Cortex of kidney (tissue), 1 donor: ENCODE measurements at places on chromosomes 11 and 22.

- no peak for DNase-seq
These were observed 40.0 kb upstream of the RTL6 start for GRCh38 chr22:44538051-44538450.

- no peak for DNase-seq
These were observed 4.3 kb upstream of the BAIAP2L2 start for GRCh38 chr22:38114484-38115398.

- DNase-seq, result no peak
These were observed 40.9 kb downstream of the SHISAL1 start for GRCh38 chr22:44271732-44272400.

- no peak for DNase-seq
These were observed 633.8 kb downstream of the DLG2 start for GRCh38 chr11:84993386-84993785.

DNA sequence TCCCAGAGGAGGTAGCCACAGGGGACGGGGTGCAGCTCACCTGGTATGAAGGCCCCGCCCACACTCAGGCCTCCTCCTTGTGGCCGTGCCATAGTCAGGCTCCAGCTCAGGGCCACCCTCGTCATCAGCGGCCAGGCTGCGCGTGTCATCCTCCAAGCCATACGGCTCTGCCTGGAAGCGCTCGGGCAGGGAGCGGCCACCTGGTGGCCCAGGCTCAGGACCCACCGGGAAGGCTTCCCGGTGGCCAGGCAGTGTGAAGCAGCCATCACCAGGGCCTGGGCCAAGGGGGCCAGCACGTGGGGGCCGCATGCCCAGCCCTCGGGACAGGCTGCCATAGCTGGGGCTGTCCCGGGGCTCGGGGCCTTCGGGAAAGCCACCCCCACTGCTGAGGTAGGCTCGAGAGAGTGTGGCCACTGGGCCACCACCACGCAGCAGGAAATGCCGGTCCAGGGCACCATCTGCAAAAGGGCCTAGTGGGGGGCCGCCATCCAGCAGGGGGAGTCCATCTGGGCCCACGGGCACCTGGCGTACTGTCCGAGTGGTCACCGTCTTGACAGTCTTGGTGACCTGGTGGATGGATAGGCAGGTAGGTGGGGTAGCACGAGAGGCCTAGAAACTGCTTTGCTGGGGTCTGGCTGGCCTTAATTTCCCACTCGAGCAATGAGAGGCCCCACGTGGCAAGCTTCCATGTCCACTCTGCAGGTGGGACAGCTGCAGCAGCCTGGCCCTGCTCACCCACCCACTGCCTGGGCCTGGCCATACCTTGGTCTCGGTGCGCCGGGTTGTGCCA lies 35.3 kb downstream of the ARVCF start:
- DNase-seq, result no peak

DNA sequence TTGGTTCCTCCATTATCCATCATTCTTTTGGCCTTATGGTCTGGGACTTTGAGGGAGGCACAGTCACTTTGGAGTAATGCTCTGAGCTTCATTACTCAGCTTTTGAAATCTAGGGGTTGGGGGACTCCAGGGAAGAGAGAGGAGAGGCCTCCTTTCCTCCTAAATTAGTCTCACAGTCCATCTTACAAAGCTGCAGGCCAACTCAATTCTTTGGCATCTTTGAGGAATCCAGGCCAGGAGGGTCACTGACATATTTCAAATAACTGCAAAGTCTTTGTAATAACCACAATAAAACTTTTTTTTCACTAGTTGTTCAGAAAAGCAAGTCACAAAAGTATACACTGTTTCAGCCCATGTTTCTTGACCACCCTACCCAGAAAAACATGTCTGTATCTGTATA lies 73.3 kb upstream of the FAR1 start:
- no peak for DNase-seq

DNA sequence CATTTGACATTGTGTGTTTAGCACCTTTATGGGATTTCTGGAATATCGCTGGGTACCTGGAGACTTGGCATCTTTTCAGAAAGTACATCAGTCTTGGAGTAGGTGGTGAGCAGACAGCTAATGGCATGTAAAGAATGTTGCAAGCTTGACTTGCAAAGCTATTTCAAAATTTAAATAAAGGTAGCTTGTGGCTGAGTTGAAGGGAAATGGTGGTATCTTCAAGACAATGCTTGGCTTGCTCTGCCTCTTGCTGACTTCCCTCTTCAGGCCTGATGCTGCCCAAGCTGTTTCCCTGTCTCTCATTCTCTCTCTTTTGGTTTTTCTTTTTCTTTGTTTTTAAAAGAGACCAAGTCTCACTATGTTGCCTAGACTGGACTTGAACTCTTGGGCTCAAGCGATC lies 13.2 kb downstream of the ZNRF3 start:
- no peak for DNase-seq

- DNase-seq, result no peak
These were observed 570.6 kb upstream of the LARGE1 start for GRCh38 chr22:34490886-34491285.

DNA sequence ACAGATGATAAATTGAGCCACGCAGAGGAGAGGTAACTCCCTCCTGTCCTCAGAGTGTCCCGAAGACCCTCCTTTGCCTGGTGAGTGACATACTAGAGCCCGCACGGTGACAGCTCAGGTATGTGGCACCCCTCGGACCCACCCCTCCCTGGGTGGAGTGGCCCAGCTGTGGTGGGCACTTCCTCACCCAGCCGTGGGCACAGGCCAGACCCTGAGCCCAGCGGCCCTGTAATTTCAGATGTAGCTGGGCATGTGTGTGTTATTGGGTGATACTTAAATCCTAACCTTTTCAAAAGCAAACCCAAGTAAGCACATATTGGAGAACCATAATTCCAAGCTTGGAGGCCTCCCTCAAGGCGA lies 93.2 kb downstream of the WNT7B start:
- DNase-seq, result no peak

- no peak for DNase-seq
These were observed 17.1 kb upstream of the GNAZ start for GRCh38 chr22:23053051-23053707.

DNA sequence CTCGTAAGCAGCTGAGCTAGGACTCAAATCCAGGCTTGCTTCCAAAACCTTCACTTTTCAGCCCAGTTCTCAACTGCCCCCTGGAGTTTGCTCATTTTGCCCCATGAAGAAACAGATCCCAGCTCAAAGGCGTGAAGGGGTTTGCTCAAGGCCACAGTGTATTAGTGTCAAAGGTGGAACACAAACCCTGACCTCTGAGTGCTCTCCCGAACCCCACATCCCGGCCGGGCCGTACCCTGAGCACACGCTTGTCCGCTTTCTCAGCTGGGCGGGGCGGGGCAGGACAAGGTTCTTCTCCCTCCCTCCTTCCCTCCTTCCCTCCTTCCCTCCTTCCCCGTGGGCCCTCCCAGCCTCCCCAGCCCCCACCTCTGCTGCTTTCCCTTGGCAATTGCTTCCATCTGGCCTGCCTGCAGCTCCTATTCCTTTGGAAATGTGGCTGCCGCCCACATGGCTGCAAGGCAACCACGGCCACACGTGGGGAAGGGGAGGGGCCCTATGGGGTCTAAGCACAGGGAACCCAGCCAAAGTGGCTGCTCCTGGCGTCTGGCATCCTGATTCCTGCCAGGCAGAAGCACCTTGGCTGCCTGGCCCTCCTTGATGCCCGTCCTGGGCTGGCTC lies 4.1 kb downstream of the ST3GAL4 start:
- no peak for DNase-seq

- DNase-seq, result no peak
These were observed 22.0 kb upstream of the TFIP11 start for GRCh38 chr22:26534171-26534855.

GRCh38 chr11:110966131-110966530 lies 253.9 kb upstream of the ARHGAP20 start:
- no peak for DNase-seq

DNA sequence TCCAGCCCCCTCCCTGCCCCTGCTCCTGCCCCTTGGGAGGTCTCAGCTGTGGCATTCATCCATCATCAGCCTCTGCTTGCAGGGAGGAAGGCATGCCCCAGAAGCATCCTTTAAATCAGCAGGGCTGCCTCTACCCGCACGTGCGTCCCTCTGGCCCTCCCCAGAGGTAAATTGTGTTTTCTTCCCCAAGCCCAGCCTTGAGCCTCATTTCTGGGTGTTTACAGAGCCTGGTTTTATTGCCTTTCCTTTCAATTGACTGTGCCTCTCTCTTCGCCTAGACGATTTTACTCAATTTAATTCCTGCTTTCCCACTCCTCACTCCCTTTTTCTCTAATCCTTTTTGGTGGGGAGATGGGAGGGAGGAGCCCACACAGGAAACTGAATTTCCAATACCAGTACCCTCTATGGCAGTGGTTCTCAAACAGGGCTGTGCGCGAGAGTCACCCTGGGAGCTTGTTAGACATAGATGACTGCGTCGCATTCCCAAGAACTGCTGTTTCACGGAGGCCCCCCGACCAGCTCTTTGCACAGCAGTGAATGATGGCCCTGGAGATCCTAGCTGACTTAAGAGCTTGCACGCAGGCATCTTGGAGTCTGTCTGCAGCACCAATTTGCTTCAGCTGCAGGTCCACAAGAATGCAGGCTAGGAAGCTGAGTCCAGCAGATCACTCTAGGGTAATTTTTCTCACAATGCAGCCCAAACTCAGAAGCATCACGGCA lies 15.1 kb upstream of the OAF start:
- DNase-seq, result no peak

DNA sequence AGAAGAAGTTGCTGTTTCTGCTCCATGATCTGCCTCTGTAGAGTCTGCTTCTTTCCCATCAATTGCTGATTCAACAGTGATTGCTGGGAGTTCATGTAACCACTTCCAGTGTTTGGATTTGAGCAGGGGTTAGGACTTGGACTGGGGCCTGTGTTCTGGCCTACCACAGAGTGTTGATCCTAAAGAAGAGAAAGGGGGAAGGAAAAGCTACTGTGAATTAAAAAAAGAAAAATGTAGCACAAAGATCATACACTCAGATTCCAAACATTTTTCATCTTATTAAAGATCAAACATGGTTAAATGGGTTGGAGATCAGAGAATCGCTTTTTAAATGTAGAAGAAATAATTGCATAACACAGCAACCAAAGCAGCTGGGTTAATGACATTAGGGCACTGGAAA lies 67.6 kb upstream of the MTMR2 start:
- DNase-seq, result no peak

DNA sequence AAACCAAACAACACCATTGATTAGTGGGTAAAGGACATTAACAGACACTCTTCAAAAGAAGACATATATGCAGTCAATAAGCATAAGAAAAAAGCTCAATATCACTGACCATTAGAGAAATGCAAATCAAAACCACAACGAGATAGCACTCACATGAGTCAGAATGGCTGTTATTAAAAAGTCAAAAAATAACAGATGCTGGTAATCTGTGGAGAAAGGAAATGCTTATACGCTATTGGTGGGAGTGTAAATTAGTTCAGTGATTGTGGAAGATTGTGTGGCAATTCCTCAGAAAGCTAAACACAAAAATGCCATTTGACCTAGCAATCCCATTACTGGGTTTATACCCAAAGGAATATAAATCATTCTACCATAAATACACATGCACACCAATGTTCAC lies 182.6 kb downstream of the TRPC6 start:
- DNase-seq, result no peak

DNA sequence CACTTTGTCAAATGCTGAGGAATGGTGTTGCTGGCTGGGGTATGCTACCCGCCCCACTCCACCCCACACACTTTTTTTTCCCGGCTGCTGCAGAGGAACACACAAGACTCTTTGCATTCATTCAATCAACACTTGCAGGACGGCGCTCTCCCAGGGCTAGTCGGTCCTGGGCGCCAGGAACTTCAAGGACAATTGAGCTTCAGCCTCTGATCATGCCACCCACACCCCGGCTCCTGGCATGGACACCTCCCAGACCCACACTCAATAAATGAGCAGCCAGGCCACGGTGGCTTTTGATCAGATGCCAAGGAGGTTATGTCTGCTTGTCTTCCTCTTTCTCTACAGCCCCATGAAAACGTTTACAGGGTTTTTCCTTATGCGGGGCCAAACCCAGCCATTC lies 19.8 kb downstream of the TPST2 start:
- no peak for DNase-seq

DNA sequence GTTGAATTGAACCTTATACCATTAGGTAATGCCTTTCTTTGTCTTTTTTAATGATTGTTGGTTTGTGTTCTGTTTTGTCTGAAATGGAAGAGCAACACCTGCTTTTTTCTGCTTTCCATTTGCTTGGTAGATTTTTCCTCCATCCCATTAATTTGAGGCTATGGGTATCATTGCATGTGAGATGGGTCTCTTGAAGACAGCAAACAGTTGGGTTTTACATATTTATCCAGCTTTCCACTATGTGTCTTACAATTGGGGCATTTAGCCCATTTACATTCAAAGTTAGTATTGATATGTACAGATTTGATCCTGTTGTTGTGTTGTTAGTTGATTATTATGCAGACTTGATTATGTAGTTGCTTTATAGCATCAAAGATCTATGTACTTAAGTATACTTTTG lies 21.1 kb upstream of the RAB38 start:
- no peak for DNase-seq

DNA sequence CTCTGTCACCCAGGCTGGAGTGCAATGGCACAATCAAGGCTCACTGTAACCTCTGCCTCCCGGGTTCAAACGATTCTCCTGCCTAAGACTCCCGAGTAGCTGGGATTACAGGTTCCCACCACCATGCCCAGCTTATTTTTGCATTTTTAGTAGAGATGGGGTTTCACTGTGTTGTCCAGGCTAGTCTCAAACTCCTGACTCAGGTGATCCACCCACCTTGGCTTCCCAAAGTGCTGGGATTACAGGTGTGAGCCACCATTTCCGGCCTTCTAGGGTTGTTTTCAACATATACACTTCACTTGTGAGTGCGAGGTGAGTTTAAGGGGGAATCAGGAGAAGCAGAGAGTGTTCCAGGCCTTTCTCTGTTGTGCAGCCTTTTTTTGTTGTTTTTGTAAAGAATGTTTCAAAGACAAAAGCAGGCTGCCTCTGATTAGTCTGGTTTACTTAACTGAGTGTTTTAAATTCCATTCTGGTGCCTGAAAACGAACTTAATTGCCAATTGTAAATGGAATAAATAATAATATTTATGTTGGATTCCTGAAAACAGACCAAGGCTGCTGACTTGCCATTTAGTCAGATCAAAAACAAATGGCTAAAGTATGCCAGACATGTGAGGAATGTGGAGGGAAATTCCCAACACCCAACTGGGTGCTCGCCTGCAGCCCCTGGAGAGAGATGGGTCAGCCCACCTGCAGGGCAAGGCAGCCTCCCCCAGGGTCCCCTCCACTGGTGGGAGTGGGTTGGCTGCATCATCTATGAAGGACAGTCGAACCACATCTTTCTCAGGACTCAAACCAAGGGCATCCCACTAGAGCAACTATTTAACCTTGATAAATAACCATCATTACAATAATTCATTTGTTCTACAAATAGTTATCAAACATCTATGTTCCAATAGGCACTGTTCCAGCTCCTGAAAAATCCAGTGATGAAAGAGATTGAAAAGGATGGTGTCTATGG lies 4.6 kb upstream of the RANGAP1 start:
- DNase-seq, result no peak

- no peak for DNase-seq
These were observed 476.8 kb downstream of the METTL15 start for GRCh38 chr11:28584992-28585391.

DNA sequence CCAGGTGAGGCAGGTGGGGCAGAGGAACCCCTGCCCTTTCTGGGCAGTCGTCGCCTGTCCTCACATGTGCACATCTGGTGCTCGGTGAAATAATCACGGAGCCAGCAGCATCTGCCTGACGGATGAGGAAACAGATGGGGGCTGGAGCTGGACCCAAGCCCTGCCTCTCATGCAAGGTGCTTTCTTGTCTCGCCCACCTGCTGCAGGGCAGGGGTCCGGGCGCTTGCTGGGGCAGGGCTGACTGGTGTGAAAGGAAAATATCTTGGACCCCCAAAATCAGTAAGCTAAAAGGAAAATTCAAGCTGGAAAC lies 3.3 kb downstream of the ALDH3B2 start:
- no peak for DNase-seq
